ENCODE measurements at places on chromosomes 5 and 9. TPM values are rescaled to one million over a fixed set of nuclear protein-coding genes. Genes with fewer than 3 reads are reported as not detected.

Gene MSX2
- polyA plus RNA-seq: 16.4 TPM

DNA sequence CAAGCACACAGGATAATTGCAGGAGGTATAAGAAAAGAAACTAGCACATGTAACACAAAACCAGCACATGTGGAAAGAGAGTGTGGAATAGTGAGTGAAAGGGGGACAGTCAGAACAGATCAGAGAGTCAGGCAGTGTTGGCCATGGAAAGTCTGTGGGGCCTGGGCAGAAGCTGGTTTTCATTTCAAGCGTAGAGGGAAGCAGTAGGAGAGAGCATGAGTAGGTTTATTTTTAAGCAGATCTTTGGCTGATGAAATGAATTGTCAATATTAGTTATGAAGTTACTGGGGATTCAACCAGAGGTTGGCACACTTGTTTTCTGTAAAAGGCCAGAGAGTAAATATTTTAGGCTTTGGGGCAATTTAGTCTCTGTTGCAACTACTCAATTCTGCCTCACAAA is 283.1 kb downstream of the SMARCA2 start:
- no peak for DNase-seq

- no peak for DNase-seq
These were observed 40.3 kb downstream of the GLDC start for GRCh38 chr9:6605202-6605601.

- DNase-seq: no peak
These were observed 221.5 kb upstream of the HAPLN1 start for GRCh38 chr5:83942155-83942554.

DNA sequence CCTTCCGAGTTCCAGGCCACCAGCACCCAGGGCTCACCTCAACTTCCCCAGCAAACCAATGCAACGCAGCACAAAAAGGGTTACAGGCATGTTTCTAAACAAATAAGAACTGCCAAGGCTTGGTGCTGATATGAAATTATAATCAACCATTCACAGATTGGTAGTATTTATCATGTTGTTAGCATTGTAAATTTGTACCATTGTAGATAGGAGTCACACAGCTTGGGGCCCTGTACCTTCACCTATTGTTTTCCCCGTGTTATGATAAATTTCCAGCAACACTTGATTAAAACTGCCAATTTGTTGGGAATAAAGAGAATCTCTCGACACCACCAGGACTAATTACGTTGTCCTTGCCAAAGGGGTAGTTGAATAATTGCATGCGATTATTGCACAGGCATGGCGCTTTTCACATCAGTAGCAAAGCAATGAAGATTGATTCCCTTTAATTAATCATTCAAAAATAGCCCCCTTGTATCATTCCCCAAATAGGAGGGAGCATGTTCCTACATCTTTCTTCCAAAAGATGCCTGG is 454.1 kb downstream of the ZNF608 start:
- DNase-seq: no peak
